Fibroblast of lung (primary cell): ENCODE measurements at places on chromosomes 7 and 10. TPM values are rescaled to one million over a fixed set of nuclear protein-coding genes. Genes with fewer than 3 reads are reported as not detected.

Gene RGR
- not detected in 2 replicates for total RNA-seq

Gene GJC3
- not detected in 2 replicates for total RNA-seq

GRCh38 chr7:37408291-37409228 is 40.1 kb downstream of the ELMO1 start:
- no peak for DNase-seq

GRCh38 chr7:149772956-149773434 is 393 bp downstream of the ZNF467 start:
- no peak for DNase-seq

- DNase-seq, result no peak
These were observed 26.5 kb upstream of the PRKAG2 start for GRCh38 chr7:151903249-151904032.
